Neural crest cell (in vitro differentiated cells): ENCODE measurements at places on chromosomes 3 and 15.

GRCh38 chr15:92407321-92407720 is 13.6 kb downstream of the ST8SIA2 start:
- DNase-seq = no peak

- no peak for DNase-seq
These were observed 211.4 kb downstream of the IL5RA start for GRCh38 chr3:2898591-2899353.

GRCh38 chr3:25438791-25439555 is 10.9 kb downstream of the RARB start:
- DNase-seq = no peak

GRCh38 chr3:185332026-185332735 is 30.8 kb upstream of the MAP3K13 start:
- no peak for DNase-seq

- DNase-seq = no peak
These were observed 3.4 kb upstream of the P3H2 start for GRCh38 chr3:190124067-190124466.

DNA sequence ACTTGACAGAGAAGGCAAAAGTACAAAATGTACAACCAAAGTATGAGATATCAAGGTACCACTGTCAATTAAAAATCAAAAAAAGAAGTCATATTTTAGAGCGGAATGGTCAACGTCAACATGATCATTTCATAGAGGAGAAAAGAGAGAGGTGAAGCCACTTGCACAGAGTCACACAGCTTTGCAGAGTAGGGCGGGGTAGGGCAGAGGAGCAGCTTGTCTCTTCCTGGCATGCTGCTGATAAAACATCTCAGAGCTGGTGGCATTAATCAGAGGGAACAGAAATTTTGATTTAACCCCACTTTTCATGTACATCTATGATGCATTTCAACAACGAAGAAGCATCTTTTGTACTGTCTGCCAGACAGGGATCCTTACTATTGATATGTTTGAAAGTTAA is 5.2 kb upstream of the IGF1R start:
- DNase-seq = no peak

DNA sequence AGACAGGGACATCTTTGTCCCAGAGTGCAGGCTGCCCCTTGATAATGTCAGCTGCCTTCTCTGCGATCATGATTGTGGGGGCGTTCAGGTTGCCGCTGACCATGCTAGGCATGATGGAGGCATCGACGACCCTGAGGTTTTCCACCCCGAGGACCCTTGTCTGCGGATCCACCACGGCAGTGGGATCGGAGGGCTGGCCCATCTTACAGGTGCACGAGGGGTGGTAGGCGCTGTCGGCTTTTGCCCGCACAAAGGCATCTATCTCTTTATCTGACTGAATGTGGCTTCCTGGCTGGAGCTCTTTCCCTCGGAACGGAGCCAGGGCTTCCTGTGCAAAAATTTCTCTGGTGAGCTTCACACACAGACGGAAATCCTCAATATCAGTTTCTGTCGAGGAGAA is 28.4 kb downstream of the CHDH start:
- DNase-seq = no peak

- peak; percentile 60 for DNase-seq
These were observed 57.5 kb upstream of the HACD2 start for GRCh38 chr3:123642182-123642956.

DNA sequence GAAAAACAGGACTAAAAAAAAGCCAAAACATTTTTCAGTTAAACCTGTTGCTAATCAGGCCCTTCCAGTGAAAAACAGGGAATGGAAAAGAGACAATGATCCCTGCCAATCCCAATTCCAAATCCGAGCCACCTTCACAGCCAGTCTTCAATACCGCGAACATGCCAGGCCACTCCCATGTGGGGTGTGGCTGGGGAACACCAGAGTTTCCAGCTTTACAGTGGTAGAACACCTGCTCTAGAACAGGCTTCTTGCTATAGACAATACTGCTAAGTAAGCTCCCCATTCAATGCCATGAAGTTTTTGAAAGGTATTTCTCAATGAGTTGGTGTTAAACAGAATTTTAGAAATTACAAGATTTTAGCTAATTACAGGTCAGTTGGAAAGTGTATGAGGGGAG is 228.3 kb downstream of the ATP8B4 start:
- DNase-seq = no peak

DNA sequence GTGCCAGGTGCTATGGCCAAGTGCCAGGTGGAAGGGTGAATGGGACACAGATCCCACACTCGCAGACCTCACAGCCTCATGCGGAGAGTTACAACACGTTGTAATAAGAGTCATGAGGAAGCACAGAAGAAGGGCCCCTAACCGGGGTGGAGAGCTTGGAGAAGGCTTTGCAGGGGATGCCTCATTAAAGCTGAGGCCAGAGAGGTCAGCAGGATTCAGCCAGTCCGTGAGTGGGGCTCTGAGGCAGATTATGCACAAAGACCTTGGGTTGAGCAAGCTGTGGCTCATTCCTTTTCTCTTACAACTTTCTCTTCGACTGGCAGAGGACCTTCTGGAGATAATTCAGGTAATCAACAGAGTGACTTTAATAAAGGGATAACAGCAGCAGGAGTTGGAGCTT is 65.3 kb upstream of the SNRK start:
- DNase-seq = no peak

- no peak for DNase-seq
These were observed 89.5 kb downstream of the PTPRG start for GRCh38 chr3:61650719-61651410.

DNA sequence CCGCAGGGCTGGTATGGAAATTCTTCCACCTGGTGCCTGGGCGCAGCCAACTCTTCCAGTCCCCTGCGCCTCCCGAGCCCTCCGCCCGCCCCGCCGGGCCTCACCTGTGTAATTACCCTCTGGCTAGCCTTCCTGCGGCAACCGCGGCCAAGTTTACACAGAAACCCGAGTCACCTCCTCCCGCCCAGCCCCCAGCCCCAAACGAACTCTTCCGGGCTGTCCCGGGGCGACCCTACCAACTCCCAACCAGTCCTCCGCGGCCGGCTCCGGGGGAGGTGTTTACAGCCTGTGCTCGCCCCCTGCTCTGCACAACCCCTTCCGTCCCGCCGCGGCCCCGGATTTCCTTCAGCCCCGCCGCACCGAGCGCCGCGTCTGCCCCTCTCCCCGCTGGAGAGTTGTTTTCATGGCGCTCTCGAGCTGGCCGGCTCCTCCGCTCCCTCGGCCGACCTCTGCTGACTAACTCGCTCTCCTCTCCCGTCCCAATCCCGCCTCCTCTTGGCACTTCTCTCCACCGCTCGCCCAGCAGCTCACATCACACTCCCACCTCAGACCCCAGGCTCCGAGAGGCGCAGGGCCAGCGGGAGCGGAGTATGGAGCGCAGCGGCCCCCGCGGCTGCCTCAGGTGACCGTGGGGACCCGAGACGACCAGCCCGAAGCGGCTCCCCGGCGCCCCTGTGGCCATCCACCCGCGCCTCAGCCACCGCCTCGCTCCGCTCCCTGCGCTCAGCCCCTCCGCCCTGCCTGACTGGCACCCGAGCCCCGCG is 538 bp downstream of the ATOSA start:
- peak; percentile 60 for DNase-seq

DNA sequence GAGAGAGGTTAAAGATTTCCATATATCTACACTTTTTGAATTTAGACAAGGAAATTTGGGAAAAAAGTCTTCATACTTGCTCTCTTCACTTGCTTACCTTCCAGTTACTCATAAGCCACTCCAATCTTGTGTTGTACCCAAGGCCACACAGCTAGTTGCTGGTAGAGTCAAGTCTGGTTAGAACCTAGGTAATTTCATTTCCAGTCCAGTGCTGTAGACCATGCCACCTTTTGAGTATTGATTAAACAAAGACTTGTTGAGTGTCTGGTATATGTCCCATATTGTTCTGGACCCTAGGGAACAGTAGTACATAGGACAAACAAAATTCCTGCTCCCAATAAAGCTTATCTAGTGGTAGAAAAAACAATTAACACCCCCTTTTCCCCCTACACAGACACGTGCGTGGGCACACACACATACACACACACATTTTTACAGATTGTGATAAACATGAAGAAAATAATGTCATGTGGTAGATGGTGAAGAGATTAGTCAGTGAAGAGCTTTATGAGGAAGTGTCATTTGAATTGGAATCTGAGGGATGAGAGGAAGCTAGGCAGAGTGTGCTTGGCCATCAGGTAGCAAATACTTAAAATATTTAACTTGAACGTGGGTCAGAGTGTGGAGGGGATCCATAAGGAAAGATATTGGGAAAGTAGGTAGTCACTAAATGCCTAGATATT is 2.1 kb downstream of the CMC1 start:
- DNase-seq = no peak

GRCh38 chr3:185737020-185737419 is 87.8 kb downstream of the IGF2BP2 start:
- DNase-seq = no peak

DNA sequence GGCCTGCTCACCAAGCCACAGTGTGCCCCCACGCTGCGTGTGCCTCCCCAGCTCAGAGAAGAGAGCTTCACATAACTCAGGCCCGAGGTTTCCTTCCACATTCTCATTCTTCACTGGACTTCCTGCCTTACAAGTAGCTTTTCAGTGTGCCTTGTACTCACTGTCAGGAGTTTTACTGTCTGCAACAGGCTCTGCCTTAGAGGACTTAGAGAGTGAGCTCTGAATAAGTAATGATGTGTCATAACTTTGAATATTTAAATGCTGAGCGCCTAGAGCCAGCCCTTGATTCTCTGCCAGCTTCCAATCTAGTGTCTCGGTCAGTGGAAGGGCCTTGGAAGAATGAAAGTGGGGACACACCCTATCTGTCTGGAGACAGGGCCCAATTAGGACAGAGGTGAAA is 41.8 kb downstream of the ITGB5 start:
- DNase-seq = no peak

DNA sequence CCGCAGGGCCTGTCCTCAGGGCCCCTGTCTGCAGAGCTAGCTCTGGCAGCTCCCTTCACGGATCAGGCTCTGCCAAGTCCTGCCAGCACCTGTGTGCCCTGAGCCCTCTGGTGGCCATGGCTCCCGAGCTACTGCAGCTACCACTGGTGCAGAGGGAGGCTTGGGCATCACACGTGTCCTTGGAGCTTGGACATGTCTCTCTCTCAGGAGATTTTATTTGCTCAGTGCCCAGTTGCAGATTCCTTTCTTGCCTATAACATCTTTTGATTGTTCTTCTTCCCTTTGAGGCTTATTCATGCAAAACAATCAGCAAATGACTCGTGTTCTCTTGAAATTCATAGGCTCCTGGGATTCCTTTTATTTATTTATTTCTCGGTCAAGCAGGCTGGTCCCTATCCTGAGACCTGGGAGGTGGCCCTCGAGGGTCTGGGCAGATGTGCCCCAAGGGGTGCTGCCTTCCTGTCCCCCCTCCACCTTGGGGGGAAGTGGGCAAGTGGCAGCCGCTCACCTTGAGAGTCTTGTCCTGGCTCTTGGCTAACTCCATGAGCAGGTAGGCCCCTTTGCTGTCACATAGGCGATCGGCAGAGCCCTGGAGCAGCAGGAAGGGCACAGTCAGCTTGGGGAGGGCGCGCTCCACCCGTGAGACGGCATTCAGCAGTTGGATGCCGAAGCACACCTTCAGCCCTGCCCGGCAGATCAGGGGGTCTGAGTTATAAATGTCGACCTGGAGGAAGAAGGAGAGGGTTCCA is 21.9 kb downstream of the ABTB1 start:
- DNase-seq = no peak

DNA sequence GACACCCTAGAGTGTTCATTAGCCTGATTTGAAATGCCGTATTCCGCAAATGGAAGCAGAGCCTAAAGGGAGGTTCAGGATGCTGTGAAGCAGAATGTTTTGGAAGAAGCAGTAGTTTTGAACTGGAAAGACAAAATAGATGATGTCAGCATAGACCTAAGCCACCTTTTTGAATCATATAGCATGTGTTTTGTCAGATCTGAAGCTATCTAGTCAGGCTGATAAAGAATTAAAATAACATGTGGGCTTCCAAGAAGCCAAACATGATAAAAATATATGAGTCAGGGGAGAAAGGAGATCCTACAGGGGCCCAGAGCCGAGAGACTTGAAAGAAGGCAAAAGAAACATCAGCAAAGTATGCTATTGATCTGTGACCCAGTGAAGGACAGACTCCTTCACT is 47.2 kb upstream of the RASA2 start:
- no peak for DNase-seq

- no peak for DNase-seq
These were observed 48.1 kb downstream of the RAP2B start for GRCh38 chr3:153210146-153210545.

GRCh38 chr3:57949785-57950615 is 58.2 kb upstream of the FLNB start:
- no peak for DNase-seq

GRCh38 chr3:121491683-121492320 is 54.0 kb downstream of the POLQ start:
- no peak for DNase-seq

- no peak for DNase-seq
These were observed 22.0 kb downstream of the GASK1A start for GRCh38 chr3:43001094-43001553.

DNA sequence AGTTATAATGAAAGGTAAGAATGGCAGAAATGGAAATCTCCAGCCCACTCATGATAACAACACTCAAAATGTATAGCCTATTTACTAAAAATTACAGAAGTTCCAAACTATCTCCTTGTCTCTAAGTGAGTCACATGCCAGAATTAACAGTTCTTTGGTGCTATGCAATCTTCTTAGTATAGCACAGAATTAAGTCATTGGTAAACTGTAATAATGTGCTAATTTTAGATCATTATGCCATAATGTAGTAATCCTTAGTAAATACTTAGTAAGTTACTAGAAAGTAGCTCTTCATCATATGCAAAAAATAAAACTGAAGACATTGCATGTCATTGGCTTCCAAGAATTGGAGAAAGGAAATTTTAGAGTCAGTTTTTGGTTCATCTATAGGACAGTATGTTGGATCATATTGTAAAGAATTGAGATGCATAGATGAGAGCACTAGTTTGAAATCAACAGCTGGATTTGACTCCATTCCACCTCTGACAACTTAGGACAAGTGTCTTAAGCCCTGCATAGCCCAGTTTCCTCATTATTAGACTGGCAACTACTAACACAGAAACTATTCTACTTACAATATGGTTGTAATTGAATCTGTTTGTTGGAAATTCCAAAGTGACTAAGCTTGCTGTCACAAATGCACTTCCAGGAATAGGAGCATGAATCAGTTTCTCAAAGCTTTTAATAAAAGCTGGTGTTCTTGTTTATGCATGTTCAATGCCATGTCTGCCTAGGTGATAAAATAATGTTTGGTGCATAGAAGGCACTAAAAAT is 40.1 kb upstream of the CD47 start:
- DNase-seq = no peak

DNA sequence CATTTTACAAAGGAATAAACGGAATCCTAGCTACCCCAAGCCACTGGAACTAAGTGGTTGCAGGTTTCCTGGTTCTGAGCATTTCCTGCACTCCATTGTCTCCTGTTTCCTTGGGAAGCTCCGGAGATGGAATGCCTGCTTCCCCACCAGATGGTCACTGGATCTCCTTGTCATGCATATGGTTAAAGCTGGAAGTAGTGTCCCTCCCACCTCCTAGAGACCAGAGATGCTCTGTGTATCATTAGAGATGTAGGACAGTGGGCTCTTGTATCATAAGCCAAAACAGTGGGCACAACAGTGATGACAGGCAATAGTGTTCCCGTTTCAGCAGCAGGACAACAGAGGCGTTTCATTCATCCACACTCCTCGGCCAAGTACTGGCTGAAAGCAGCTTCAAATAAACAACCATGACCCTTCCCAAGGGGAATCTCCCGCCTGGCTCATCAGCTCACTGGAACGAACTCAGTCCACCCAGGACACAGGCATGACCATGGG is 136.2 kb upstream of the EIF1B start:
- DNase-seq = no peak

GRCh38 chr15:51190424-51191068 is 95.8 kb upstream of the TNFAIP8L3 start:
- DNase-seq = no peak
